ENCODE measurements at places on chromosomes 13 and 19.

- no peak for DNase-seq
Observed at GRCh38 chr13:37406031-37406430, 192.5 kb downstream of the POSTN start.

GRCh38 chr13:99289674-99290337 lies 17.4 kb downstream of the GPR183 start:
- no peak for DNase-seq

- no peak for DNase-seq
Observed at GRCh38 chr13:112569821-112570220, 18.1 kb downstream of the TUBGCP3 start.

DNA sequence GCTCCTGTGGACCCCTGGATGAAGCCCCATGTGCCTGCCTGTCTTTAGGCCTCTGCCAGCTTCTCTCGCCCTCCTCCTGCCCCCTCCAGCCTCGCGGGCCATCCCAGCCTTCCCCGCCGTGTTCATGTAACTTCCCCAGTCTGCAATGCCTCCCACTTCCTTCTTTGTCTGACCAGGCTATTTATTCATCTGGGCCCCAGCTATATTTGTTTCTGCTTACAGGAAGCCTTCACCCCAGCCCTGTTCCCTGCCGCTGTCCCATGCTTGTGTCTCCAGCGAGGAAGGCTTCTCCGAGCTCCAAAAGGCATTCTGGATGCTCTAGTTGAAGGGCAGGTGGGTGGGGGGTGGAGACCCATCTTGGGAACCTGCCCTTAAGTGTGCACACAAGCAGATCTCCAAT lies 7.9 kb upstream of the C3 start:
- no peak for DNase-seq

DNA sequence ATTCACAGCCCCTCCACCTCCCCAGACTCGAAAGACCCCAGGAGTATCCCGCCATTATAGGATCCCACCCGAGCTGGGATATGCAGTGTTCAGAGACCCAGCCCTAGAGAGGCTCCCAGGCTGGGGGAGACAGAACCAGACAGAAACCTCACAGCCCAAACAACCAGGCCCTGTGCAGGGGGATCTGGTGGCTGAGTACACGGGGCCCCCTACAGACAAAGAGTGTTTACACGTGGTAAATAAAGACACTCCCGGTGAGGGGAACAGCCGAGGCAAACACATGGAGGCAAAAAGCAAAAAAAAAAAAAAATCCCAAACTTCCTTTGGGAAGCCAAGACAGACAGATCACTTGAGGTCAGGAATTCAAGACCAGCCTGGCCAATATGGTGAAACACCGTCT lies 25.1 kb downstream of the TINCR start:
- DNase-seq = no peak

DNA sequence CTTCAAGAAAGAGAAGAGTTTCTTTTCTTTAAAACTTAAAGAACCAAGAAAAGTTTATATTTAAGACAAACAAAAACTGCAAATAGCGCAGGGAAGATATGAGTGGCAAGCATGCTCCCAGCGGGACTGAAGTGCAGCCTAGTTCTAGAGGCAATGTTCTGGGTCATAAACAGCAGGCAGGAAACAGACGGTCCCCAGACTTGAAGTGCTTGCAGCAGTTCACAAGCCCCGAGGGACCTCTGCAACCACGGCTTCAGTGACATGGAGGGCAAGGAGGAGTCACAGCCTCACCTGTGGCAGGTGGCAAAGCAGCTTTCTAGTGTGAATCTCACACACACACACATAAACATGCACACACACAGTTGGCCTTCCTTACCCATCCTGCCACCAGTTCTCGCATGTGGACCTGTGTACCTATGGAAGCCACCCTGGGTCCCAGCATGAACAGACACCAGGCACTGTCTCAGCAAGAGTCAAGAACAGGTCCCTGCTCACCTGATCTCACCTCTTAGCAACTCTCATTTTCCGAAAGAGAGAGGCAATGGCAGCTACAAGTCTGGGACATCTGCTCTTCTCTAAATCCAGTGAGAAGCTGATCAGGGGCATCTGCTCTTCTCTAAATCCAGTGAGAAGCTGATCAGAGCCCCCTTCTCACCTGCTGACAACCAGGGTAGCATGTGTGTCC lies 162.0 kb downstream of the EFNB2 start:
- DNase-seq = no peak

DNA sequence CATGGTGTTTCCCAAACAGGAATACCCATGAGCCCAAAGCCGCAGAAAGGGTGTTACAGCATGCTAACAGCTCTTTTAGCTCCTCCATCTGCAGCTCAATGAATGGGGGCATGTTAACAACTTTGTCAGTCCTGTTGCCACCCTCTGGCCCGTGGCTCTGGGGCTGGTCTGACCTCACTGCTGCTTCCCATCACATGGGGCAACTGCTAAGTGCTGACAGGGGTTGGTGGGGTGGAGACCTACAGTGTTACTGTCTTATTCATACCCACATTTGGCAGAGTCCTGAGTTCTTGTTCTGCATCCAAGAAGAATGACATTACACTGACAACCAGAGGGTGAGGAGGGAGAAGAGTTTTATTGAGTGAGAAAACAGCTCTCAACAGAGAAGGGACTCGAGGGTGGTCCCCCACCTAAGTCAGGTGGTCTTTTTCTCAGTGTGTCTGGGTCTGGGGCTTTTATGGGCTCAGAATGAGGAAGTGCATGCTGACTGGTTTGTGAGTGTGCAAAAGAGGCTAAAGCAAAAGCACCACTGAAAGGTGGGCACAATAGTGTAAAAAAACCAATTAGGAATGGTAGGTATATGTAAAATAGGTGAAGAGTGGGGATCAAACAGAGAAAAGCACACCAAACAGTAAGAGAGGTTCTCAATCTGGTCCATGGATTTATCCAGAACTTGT lies 1952.0 kb upstream of the PCDH20 start:
- DNase-seq = no peak

DNA sequence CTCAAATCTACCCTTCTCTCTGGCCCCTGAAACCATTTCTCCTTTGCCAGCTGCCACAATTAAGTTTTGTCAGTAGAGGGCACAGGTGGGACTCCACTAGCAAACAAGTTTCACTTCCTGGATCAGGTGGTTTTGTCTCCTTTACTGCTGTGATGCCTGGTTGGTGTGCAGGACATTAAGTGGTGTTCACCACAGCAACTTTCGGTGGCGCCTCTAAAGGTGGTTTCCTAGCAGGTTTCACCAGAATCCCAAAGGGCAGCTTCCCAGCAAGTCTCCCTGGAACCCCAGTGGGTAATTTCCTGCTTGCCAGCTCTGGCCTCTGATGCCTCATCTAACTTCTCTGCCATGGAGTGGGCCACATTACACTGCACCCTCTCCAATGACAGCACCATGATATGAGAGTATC lies 16.6 kb downstream of the MED4 start:
- no peak for DNase-seq

Data from GOT3 (cell line).